ENCODE measurements at places on chromosomes 13 and 19. TPM values are rescaled to one million over a fixed set of nuclear protein-coding genes. Genes with fewer than 3 reads are reported as not detected.

- no peak for DNase-seq
These were observed 95.1 kb downstream of the SLC7A1 start for GRCh38 chr13:29500386-29500785.

The EDNRB gene
- total RNA-seq, result not detected

The LILRA5 gene
- total RNA-seq, result 1.5 TPM

DNA sequence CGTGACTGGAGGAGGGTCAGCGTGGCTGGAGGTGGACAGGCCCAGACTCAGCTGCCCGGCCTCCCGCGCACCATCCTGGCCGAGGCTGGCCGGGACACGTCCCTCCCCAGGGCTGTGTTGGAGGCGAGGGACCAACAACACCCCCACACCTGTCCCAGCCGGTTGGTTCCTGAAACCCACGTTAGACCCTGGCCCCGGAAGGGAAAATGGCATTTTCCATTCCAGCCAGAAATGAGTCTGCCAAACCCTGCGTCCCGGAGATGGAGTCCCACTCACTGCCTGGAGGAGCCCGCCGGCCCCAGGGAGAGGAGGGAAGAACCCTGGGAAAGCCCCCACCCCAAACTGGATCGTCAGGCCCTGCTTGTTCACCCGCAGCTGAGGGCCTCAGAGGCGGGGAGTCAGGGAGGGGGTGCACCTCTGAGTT is 4.8 kb upstream of the WDR18 start:
- DNase-seq, result no peak

DNA sequence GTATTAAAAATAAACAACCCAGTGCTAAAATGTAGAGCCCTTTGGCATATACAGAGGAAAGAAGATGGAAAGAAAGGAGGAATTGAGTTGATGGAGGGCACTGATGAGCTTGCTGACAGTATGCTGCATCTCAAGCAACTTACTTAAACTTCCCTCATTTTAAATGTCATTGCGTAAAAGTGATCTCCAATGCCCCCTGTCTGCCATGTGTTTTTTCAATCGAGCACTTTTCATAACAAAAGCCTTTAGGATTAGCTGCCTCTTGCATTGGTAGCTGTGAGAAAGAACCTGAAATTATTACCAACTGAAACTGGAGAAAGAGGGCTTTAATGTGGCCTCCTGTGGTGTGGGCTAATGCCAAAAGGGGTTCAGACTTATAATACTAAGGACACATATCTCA is 541.6 kb downstream of the SUCLA2 start:
- no peak for DNase-seq

- DNase-seq, result no peak
These were observed at the start of gene C3 for GRCh38 chr19:6720369-6721137. C3 (minus strand) TSS chr19:6720650; CDS start chr19:6720589, 61 bp downstream.

The KCNN4 gene
- total RNA-seq, result 9.7 TPM

The LRG1 gene
- total RNA-seq, result not detected

Data from CD4-positive, alpha-beta T cell (primary cell).